ENCODE measurements at places on chromosomes 2 and 18.

GRCh38 chr18:59633961-59634485 lies 63.2 kb downstream of the CCBE1 start:
- DNase-seq: no peak

DNA sequence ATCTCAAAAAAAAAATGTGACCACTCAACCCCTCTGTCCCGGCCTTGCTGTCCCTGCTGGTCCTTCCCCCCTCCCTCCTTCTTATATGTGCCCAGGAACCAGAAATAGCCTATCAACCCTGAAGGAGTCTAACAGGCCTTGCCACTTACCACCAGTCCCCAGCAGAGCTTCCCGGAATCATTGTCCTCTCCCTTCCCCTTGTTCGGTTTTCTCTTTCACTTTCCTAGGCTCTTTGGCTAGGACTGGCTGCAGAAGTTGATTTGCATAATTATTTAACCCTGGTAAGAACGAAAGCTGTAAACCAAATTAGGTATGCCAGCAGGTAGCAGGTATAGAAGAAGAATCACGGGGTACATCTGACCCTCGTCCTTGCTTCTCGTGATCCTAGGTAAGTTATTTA lies 72.6 kb upstream of the ZNF532 start:
- no peak for DNase-seq

- DNase-seq: no peak
Measured at GRCh38 chr2:79860228-79861058, 347.6 kb downstream of the CTNNA2 start.

DNA sequence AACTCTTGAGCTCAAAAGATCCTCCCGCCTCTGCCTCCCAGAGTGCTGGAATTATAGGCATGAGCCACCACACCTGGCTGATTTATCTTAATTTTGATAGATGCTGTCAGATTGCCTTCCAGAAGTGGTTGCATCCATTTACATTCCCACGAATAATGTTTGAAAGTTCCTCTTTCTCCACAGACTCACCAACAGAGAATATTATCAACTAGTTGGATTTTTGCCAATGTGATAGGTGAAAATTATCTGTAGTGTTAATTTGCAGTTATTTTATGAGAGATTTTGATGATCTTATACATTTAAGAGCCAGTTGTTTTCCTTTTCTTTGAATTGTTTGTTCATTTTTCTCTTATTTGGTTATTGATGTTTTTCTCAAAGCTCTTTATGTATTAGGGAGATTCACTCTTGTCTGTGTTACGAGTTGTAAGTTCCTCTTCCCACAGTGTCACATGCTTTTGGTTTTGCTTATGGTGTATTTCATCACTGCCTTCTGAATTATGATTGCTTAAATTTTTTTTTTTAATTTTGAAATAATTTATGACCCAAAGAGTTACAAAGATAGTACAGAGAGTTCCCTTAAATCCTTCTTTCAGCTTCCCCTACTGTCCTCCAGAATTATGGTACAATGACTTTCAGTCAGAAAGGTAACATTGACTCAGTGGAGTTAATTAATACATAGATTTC lies 20.7 kb upstream of the NT5DC4 start:
- no peak for DNase-seq

DNA sequence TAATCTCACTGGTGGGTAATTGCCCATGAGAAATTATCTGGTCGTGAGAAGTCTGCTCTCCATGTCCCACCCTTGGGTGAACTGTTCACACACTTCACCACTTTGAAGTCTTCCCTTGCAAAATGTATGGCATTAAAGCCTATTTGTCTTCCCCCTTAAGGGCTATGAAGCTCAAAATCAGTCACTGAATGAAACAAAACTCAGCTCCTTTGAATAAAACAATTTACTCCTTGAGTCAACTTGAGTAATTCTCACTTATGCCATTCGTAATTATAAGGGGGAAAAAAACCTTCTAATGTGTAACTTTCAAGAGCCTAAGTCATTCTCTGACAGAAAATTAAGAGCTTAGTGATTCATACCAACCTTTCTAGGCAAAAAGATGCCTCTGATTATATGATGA lies 48.8 kb upstream of the REL start:
- DNase-seq: no peak

GRCh38 chr2:186069676-186070075 lies 331.1 kb downstream of the FSIP2 start:
- no peak for DNase-seq

DNA sequence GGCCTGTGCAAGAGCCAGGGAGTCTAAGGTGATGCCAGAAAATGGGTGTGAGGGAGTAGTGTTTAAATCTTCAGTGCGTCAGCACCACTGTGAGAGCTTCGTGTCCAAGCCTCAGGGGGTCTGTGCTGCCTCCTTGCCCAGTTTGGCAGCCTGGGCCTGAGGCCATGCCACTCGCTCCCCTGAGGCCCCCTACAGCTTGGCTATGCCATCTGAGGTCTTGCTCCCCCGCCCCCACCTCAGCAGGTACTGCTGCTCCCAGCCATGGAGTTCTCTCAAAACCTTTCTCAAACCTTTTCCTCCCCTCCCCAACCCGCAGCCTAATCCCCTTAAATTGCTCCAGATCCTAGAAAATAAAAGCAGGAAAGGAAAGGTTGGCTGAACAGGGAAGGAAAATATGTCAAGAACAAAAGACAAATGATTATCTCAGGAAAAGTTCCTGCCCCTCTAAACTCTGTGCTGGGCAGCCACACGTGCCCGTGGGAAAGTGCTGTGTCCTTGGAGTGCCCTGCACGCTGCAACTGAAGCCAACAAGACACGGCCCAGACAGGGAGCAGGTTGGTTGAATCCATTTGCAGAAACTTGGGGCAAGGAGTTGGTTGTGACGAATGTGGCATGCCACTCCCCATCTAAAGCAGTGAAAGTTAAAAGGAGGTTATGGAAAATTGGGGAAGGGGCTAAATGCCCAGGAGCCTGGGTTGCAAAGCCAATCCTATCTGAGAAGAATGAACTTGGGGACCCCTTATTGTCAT lies 61.2 kb downstream of the ATOH8 start:
- no peak for DNase-seq

GRCh38 chr2:228131833-228132232 lies 49.7 kb downstream of the SPHKAP start:
- no peak for DNase-seq

- no peak for DNase-seq
Measured at GRCh38 chr2:214130114-214130513, 280.7 kb upstream of the VWC2L start.

GRCh38 chr2:105308382-105309146 lies 21.0 kb downstream of the TGFBRAP1 start:
- no peak for DNase-seq

DNA sequence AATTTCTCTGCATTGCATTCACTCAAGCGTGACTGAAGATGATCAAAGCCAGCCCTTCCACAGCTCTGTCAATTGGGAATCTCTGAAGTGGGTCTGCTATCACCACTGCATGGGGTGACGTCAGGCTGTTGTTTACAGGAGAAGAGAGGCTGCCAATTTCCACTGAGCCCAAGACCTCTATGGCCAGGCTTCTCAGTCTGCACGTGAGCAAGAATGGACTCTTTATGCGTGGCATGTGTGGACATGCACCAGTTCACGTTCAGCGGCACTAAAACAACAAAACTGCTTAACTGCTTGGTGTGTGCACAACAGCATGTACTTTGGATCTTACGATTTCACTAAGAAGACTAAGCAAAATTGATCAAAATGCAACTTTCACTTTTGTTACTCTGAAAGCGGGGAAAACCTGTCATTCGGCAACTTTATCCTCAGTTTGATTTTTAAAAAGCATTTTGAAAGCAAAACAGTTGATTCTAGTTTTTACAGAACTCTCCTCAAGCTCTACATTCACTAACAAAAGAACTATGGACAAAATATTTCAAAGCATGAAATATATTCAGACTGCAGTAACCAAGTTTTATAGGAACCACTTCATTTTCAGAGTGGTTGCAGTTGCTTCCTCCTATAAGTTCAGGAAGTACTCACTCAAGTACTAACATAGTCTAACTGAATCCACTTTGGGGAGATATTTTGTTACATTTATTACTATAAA lies 77.0 kb upstream of the SERTAD2 start:
- DNase-seq: peak; percentile 63

- peak; percentile 23 for DNase-seq
Measured at GRCh38 chr2:38146275-38146906, 70.4 kb upstream of the CYP1B1 start.

GRCh38 chr18:45850021-45850420 lies 24.5 kb downstream of the SIGLEC15 start:
- DNase-seq: no peak

- DNase-seq: peak; percentile 52
Measured at GRCh38 chr2:138846216-138846821, 66.1 kb upstream of the NXPH2 start.

DNA sequence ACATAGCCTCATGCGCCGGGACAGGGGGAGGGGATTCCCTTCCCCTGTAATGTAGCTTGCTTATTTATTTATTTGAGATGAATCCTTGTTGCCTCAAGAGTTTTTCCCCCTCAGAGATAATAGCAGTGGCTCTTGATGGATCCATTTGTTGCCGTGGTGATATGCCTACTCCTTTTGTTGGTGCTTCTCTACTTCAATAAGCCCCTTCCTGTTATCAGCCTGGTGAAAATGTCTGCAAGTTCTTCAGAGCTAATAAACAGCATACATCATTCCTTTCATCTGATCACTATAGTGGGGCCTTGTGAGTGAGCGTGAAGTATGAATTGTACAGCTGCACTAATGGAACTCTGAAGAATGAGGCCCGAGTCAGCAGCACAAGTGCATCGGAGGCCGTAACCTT lies 19.4 kb downstream of the FZD5 start:
- DNase-seq: no peak

DNA sequence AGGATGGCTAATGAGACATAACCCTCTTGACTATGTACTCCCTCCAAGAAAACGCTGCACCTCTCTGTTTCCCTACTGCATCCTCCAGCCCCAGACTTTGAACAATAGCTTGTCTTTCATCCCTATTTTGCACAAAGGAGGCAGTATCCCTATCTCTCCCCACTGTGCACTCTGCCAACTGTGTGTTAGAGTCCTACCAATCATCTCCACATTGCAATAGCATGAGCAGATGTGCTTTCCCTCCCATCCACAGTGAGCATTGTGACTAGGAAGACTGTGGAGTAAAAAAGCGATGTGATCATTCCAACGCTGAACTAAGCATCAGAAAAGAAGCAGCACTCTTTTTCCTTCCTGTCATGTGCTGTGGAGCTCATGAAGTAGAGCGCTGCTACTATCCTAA lies 206.3 kb upstream of the GULP1 start:
- no peak for DNase-seq

DNA sequence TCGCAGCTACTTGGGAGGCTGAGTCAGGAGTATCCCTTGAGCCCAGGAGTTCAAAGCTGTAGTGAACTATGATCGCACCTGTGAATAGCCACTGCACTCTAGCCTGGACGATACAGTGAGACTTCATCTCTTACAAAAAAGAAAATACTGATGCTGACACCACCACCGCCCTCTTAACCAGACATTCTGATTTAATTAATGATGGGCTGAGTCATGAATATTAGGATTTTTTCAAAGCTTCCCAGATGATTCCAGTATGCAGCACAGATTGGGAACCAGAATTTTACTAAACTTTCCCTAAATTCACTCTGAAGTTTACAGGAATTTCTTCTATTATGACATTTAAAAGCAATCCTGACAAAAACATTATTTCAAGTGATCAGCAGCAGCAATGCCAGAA lies 130.1 kb downstream of the ERBB4 start:
- no peak for DNase-seq

DNA sequence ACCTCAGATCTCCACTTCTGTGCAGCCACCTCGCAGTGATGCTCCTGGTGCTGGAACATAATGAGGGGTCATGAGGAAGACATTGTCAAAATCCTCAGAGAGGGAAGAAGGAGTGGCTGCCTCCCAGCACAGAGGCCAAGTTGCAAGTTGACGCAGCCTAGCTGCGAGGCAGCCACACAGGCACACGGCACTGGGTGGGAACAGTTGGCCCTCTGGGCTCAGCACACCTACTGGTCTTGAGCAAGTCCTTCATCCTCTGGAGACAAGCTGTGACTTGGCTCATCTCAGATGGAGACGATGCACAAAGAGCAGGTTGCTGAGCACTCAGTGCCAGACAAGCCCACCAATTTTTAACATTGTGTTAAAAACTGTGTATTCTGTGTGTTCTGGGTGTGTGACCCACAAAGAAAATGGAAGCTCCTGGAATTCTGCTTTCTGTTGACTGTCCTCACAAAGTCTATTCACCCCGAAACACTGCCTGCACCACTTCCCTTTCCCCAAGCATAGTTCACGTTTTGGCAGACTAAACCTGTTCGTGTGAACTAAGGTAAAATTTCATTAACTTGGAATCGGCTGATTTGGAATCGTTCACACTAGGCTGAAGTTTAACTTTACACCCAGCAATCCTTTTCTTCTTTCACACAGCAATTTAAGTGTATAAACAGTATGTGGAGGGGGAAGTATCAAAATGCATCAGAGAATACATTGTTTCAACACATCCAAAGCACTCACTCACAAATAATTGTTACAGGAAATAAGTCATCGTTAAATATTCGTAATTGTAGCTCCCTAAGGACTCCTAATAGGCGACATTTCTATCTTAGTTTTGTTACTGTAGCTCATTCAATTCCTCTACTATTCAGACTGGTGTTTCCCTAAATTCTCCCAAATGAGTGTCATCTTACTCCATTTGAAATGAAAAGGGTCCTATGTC lies 266.6 kb upstream of the ID2 start:
- DNase-seq: no peak

DNA sequence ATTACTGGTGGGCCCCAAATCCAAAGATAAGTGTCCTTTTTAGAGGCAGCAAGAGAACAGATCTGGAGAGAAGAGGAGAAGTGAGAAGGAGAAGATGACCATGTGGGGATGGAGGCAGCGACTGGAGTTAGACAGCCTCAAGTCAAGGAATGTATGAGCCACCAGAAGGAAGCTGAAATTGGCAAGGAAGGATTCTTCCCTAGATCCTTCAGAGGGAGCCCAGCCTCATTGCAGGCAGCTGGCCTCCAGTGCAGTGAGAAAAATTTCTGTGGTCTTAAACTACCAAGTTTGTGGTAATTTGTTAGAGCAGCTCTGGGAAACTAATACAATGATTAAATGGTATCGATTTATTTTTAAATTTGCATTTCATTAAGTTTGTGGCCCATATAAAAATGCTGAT lies 167.9 kb downstream of the NCKAP5 start:
- no peak for DNase-seq

DNA sequence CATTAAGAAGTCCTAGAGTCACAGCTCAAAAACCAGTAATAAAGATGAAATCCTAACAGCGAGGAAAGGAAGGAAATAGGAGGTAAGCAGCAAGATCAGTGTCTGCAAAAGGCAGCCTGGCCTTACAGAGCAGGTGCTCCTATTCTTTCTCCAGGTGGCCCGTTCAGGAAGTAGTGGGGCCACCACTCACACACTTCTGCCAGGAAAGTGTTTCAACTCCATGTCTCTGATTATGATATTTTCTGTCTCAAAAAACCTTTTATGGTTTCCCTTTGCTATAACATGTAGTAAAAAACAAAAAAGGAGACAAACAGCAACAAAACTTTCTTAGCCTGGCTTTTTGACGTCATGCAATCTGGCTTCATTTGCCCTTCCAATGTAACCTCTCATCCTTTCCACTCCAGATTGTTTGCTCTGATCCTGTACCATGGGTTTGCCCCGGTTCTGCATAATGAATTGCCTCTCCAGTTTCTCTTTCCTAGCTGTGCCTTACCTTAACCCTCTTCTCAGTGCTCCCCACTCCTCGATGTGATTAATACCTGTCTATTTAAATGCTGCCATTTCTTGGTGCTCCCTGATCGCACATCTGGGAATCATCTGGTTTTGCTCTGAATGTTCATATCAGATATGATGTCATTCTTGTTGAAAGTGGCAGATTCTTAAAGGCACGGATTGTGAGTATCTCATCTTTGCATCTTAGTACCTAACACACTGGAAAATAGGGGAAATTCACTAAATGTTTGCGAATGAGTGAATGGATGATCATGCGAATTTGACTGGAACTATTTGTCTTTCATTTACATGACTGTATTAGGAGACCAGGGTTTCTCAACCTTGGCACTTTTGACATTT lies 50.6 kb upstream of the PTPRM start:
- no peak for DNase-seq
